ENCODE measurements at places on chromosomes 5 and 9.

DNA sequence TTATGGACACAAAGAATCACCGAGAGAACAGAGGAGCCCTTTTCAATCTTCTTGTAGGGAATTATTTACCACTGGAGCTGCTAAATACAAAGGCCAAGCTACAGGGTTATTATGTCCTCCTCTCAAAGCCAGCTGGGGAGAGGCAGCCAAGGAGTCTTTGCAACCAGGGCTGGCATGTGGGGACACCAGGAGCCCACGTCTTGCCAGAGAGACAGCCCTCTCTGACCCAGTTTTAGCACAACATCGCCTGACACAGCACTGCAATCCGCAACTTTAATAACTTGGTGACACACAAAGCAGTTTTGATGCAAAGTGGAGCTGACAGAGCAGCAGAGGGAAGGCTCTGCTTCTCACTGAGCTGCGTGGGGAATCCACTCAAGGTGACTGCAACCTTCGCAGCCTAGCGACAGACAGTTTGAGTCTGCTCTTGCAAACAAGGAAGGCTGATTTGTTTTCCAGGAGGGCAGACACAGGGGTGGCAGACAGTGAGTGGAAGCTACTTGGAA, 33.6 kb downstream of the TLR4 start:
- DNase-seq, result no peak

DNA sequence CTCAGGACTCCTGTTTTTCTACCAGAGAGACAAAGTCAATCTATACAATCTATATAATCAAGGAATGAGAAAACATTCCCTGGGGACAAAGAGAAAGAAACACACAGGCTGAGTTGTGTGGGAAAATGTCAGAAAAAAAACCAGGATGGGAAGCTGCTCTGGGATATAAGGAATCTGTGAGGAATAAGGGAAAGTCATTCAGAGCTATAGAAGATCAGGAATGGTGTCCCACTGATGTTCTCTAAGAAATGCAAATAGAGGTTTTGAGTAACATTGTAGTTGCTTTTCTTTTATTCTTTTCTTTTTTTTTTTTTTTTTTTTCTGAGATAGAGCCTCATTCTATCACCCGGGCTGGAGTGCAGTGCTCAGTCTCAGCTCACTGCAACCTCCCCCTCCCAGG, 605.9 kb upstream of the KLF4 start:
- DNase-seq, result no peak

GRCh38 chr5:74510476-74511075, 130.0 kb downstream of the ENC1 start:
- no peak for DNase-seq

- DNase-seq, result no peak
Observed at GRCh38 chr9:132782037-132782436, 96.0 kb downstream of the AK8 start.

- no peak for DNase-seq
Observed at GRCh38 chr5:151363673-151364072, 16.3 kb upstream of the SLC36A2 start.

- DNase-seq, result no peak
Observed at GRCh38 chr9:104367507-104367906, 136.6 kb upstream of the OR13F1 start.

GRCh38 chr9:111360881-111361280, 30.9 kb upstream of the OR2K2 start:
- DNase-seq, result no peak

- no peak for DNase-seq
Observed at GRCh38 chr5:154647761-154648145, 107.4 kb upstream of the LARP1 start.

- DNase-seq, result no peak
Observed at GRCh38 chr5:154683101-154683880, 71.9 kb upstream of the LARP1 start.

GRCh38 chr9:98054376-98054951, 2.1 kb upstream of the NANS start:
- DNase-seq, result no peak

GRCh38 chr5:82494942-82495341, 216.8 kb upstream of the RPS23 start:
- DNase-seq, result no peak

DNA sequence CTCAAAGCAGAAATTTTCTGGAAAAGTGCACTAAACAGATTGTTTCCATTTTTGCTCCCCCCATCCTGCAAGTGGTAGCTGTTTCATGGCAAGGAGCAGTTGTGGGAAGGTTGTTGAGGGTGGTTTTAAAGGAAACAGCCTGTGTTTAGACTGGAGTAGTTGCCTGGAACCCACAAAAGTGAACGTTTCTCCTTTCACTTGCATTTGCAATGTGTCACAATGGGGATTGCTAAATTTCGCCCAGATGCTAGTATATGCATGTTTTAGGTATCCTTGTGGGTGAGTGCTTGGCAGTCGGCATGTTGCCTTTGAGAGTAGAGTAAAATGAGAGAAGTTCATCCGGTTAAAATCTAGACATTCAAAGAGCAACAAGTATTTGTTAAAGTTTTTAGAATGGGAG, 1099.9 kb upstream of the DMAC1 start:
- DNase-seq, result no peak

- no peak for DNase-seq
Observed at GRCh38 chr9:99592834-99593574, 228.7 kb upstream of the NR4A3 start.

- DNase-seq, result no peak
Observed at GRCh38 chr5:77086368-77086688, 757 bp downstream of the ZBED3 start.

GRCh38 chr9:128431207-128431606, 10.6 kb downstream of the CERCAM start:
- DNase-seq, result no peak

Data from stimulated activated CD4-positive, alpha-beta T cell treated with anti-CD3 and anti-CD28 coated beads, Interleukin-2, amount 100 ng/mL, for 24 hours (primary cell).